Hepatocyte (in vitro differentiated cells): ENCODE measurements at places on chromosomes 11 and 22. TPM values are rescaled to one million over a fixed set of nuclear protein-coding genes. Genes with fewer than 3 reads are reported as not detected.
A peak's percentile ranks its signal among the peaks of the same experiment; 100 is the strongest.

The CEP126 gene
- polyA plus RNA-seq, result 1.4 and 1.8 TPM in 2 replicates

The ATXN10 gene
- polyA plus RNA-seq, result 186 and 196 TPM in 2 replicates

The BLID gene
- polyA plus RNA-seq, result 0.41 and 0.99 TPM in 2 replicates

The NAALAD2 gene
- 15.6 and 20.8 TPM in 2 replicates for polyA plus RNA-seq

The SLC17A6 gene
- polyA plus RNA-seq, result not detected in 2 replicates

GRCh38 chr11:66619080-66619554, 2.7 kb downstream of the RBM14 start:
- DNase-seq, result peak; percentile 72

DNA sequence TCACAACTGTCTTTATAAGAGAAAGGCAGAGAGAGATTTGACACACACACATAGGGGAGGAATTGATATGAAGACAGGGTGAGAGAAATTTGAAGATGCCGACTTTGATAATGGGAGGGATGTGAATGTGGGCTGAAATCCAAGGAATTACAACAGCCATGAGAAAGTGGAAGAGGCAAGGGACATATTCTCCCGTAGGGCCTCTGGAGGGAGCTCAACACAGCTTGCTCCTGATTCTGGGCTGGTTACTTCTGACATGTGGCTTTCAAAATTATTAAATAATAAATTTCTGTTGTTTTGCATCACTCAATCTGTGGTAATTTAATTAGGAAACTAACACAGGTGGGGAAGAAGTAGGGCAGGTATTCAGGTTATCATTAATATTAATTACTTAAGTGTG, 282.9 kb downstream of the LUZP2 start:
- no peak for DNase-seq

DNA sequence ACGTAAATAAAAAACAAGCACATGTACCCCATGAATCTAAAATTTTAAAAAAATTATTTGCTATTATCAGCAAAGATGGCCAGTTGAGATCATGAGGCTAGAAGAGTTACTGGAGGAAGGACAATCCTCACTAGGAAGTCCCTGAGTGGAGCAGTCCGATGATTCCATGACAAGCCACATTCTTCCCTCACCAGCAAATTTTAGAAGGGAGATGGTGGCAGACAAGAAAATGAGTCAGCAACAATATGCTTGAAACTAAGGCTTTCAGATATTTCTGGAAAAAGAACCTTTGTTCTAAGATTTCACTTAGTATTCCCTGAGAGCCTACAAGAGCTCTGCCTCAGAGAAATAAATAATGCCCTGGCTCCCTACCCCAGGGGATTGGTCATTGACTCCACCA, 34.9 kb downstream of the P4HA3 start:
- no peak for DNase-seq

GRCh38 chr11:70176940-70177689, 26.0 kb upstream of the FADD start:
- DNase-seq, result no peak

- no peak for DNase-seq
Observed at GRCh38 chr11:77120571-77120970, 7.5 kb upstream of the MYO7A start.

DNA sequence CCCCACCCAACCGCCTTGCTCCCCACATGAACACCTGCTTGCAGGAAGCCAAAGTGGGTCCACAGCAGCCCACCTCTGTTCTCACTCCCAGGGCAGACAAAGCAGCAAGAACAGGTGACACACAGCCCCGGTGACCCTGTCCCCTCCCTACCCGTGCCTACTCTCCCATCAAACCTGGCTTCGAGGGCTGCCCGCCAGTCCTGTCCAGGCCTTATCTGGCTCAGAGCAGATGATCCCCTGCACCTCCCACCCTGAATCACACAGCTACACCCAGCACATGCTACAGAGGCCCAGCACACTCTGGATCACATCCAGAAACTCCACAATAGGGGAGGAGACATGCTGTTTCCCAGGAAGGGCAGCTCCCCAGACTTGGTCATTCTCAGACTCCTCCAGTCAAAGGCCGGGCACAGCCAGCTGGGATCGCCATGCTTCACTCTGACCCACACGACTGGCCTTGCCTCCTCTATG, 6.2 kb upstream of the RGL4 start:
- no peak for DNase-seq

- no peak for DNase-seq
Observed at GRCh38 chr11:12016246-12016645, 7.8 kb upstream of the DKK3 start.

- no peak for DNase-seq
Observed at GRCh38 chr11:57596266-57596885, 1.1 kb upstream of the SERPING1 start.

DNA sequence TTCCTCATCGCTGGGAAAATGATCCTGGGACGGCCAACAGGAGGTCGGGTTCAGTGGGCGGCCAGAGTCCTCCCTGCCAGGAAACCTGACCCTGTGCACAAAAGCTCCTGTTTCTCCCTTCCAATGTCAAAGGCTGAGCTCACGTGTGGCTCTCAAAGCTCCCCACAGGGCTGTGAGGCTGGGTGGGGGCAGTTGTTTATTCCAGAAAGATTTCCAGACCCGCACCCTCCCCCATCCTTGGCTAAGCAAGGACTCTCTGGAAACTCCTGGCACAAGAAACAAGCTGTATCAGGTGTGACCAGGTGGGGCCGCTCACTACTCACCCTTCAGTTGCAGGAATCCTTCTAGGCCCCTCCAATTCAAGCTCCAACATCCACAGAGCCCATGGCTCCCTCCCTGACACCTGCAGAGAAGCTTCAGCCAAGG, 131.9 kb downstream of the SHANK2 start:
- DNase-seq, result peak; percentile 67

DNA sequence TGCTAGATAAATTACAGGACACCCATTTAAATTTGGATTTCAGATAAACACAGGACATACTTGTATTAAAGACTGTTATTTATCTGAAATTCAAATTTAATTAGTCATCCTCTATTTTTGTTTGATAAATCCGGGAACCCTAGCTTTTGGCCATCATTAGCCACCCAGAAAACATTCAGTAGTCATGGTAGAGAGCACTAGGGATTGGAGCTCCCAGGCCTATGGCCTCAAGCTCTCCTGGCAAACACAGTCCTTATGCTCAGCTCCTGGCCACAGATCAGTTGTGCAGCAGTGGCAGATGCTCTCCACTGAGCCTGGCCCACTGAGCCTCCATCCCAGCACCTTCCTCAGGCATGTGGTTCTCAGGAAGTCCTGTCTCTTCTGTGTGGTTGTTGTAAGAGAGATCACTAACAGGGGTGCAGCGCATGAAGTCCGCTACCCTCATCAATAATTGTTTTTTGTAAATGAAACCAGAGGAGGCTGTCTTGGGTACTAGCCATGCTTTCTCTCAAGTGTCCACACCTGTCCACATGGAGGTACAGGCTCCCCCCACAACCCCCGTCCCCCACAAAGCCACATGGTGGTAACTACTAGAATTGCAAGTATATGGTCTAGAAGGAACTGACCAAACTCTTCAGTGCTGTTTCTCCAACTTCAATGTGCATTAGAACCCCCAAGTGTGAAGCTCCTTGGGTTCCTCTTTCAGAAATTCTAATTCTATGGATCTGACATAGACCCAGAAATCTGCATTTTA, 1.1 kb upstream of the IRAG1 start:
- no peak for DNase-seq

GRCh38 chr11:77269484-77270123, 31.9 kb downstream of the GDPD4 start:
- DNase-seq, result no peak

GRCh38 chr11:120565466-120566155, 54.1 kb downstream of the GRIK4 start:
- no peak for DNase-seq

GRCh38 chr11:123472236-123472935, 42.3 kb downstream of the GRAMD1B start:
- no peak for DNase-seq

GRCh38 chr11:122359081-122359571, 243.1 kb upstream of the BLID start:
- no peak for DNase-seq
